ENCODE measurements at places on chromosomes 5 and 9.

DNA sequence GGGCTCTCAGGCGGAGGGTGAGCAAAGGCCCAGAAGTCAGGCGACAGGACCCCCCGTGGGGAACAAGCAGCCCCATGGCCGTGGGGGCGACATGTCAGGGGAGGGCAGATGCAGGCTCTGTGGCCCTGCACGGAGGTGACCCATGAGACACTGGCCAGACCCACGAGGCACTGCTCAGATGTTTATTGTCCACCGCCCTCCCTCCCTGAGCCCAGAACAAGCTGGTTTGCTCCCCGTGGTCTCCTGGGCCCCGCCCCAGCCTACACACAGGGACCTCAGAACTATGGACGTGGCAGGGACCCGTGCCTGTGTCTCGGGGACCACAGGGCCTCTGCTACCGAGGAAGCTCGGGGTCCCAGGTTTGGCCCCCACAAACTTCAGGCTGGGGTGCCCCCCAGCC, 1.9 kb downstream of the FUT7 start:
- no peak for DNase-seq

GRCh38 chr5:171295801-171296200, 13.2 kb upstream of the TLX3 start:
- no peak for DNase-seq

DNA sequence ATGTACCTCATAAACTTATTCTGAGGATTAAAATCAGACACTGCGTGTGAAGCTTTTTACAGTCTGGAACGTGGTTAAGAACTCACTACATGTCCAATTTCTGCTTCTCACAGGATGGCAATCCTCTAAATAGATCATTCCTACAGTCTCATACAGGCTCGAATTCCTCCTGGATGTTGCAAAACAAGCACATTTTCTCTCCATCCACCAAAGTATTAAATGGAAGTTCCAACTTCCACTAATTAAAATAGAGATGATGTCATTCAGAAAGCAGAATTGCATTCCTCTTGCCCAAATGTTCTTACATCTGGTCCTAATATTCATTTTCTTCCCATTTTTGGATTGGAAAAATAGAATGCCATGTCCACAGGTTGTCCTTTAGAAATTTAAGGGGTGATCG, 145.5 kb upstream of the PCA3 start:
- no peak for DNase-seq

DNA sequence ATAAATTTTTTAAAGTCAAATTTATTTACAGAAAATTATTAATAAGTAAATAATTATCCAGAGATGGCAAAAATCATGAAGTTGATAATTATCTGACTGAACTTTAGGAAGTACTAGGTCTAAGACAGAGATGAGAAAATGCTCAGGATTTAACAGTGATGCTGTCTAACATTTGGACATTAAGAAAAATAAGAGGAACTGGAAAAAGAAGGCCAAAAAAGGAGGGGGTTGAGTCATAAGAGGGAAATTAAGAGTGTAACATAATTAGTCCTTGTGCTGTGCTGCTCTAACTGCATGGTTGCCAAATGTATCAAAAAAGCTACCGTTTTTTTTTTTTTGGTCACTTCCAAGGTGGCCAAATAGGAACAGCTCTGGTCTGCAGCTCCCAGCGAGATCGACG, 35.4 kb upstream of the TUT7 start:
- DNase-seq: no peak

DNA sequence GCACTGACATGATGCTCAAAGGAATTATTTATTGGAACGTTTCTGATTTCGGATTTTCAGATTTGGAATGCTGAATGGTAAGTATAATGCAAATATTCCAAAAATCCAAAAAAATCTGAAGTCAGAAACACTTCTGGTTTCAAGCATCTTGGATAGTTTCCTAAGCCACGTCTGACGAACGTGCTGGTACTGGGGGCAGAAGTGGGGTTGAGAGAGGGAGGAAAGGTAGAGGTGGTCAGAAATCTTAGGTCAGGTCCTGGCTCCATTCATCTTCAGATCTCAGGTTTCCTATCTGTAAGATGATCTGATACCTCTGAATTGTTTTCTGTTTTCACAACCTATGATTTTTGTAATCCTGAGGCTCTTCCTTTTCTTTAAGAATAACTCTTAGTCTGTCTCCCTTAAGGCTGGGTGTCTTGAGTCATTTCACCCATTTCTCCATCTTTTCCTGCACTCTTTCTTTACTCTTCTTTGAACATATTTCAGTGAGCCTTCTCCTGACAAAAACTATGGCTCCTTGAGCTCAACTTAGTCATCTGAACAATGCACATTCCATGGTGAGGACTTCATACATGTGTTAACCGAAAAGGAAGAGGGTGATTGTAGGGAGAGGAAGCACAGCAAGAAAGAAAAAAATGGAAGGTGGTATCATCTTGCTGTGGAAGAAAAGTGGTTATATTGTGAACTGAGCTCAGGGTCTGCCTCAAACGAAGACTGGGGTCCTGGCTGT, 3.3 kb downstream of the SGCD start:
- no peak for DNase-seq

Measured in stimulated activated CD4-positive, alpha-beta T cell treated with anti-CD3 and anti-CD28 coated beads, TNF-alpha, amount 100 ng/mL, for 1 hour (primary cell).